NCI-H2227 treated with DMSO at 0.1 percent for 48 hours (cell line): ENCODE measurements at places on chromosomes 13 and 19.

DNA sequence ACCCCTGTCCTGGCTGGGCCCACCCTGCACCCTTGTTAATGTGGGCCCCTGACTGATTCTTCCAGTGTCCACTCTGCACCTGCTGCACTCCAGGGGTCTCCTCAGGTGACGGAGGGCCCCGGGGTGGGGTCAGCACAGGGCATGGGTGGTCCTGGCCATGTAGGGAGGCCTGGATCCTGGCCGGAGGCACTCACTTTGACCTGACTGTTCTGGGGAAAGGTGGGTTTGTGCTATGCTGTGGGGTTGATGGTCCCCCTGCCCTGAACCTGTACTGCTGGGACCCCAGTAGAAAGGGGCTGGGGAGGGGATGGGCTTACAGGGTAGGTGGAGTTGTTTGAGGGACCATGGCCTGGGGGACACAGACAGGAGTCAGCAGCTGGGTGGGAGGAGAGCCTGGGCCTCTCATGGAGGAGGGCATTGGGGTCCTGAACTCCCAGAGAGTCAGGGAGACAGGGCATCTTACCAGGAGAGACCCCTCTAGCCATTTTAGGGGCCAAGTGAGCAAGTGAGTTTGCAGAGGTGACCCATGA lies 25.8 kb upstream of the CEACAM1 start:
- no peak for DNase-seq

- DNase-seq, result no peak
Observed at GRCh38 chr19:48367855-48368254, 3.7 kb downstream of the SYNGR4 start.

GRCh38 chr13:32140109-32140508 lies 108.5 kb downstream of the FRY start:
- DNase-seq, result no peak

GRCh38 chr13:24178847-24179485 lies 18.4 kb downstream of the SPATA13 start:
- DNase-seq, result no peak

DNA sequence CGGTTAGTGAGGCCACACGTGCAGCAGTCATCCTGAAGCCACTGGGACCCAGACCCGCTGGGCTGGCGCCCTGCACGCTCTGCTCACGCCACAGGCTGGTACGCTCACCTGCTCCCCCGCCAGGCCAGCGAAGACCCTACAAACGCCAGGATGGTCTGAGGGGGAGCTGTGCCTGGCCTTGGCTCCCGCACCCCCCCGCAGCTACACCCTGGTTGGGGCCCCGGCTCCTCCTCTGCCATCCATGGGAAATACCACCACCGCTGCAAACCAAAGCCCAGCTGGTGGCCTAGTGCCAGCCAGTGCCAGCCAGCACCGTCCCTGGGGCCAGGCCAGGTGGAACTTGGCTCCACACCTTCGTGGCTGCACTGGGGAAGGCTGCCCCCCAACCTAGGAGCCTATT lies 23.3 kb upstream of the CACTIN start:
- no peak for DNase-seq

DNA sequence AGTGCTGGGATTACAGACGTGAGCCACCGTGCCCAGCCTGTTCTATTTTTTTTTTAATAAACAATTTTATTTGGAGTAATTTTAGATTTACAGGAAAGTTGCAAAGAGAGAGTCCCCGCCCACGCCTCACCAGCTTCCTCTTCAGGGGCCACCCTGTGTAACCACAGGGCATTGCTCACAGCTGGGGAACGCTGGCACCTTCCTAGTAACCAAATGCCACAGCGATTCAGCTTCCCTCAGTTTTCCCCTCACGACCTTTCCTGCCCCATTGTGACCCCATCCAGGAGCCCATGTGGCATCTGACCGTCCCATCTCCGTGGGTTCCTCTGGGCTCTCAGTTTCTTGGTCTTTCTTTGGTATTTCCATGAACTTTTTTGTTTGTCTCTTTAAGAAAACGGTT lies 83.9 kb downstream of the GNG7 start:
- no peak for DNase-seq

GRCh38 chr19:49057636-49058234 lies at the start of gene CGB7:
CGB7 (minus strand) TSS chr19:49057749; CDS start chr19:49055375, 2,374 bp downstream.
- DNase-seq, result no peak

DNA sequence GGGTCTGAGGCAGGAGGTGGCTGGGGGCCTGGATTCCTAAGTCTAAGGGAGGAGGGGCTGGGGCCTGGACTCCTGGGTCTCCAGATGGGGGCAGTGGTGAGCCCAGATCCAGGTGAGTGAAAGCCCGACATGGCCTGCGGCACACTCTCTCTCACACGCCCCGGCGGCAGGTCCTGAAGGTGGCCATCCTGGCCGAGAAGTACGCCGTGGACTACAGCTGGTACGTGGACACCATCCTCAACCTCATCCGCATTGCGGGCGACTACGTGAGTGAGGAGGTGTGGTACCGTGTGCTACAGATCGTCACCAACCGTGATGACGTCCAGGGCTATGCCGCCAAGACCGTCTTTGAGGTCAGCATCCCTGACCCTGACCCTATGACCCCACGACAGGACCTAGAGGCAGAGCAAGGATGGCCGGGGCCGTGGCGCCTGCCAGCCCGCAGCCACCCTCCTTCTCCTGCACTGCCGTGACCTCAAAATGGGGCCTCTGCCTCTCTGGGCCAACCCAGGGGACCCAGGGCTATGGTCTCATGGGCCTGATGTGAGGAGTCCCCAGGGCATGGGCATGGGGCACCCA lies 13.2 kb downstream of the FUZ start:
- no peak for DNase-seq

DNA sequence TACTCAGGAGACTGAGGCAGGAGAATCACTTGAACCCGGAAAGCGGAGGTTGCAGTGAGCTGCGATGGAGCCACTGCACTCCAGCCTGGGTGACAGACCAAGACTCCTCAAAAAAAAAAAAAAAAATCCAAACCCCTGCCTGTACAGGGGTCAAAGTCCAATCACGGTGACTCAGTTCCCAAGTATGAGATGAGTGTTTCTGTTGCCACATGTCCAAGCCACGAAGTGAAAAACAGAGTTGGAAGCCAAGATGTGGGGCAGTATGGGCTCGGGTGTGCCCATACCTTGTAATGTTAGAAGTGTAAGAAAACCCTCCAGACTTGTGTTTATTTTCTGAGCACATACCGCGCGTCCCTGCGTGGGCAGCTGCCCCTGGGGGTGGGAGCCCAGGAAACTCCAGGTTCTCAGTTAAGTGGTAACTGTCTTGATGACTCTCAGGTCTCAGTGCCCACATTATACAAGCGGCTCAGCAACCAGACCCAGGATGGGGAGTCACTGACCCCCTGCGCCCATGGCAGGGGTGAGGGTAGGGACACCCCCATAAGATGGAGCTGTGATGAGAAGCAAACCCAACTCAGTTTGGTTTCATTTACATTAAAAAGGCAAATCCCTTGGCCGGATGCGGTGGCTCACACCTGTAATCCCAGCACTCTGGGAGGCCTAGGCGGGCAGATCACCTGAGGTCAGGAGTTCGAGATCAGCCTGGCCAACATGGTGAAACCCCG lies 1.2 kb upstream of the GPX4 start:
- no peak for DNase-seq

DNA sequence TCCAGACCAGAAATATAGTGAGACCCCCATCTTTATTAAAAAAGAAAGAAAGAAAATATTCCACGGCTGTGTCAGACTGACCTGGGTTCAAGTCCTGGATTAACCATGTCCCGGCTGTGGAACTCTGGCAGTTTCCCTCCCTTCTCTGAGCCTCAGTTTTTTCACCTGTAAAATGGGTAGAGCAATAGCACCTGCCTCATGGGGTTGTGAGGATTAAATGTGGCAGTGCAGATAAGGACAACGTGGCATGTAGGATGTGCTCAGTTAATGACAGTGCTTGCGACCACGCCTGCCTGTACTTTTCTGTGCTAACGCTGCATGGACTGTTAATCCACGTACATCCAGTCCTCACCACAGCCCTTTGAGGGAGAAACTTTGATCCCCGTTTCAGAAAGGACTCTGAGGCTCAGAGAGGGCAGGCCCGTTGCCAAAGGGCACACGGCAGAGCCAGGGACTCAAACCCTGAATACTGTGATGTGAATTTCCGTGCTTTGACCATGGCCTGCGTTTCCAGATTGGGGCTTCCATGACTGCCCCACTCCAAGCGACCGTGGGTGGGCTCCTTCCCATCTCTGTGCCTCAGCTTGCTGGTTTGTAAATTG lies 16.1 kb downstream of the SBK2 start:
- no peak for DNase-seq
